ENCODE measurements at places on chromosomes 11 and 22.

DNA sequence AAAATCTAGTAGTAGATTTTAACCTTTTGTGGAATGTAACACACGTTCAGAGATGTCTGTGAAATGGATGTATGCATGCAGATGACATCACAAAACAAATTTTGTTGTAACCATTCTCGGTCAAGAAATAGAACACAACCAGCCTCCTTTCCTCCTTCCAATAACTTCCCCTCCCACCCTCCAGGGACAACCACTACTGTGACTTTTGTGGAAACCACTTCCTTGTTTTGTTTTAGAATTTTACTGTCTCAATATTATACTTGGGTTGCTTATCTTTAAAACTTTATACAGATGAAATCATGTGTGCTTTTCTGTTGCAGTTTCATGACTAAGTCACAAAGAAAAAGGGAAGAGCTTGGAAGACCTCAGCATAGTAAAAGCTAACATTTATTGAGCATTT is 189.4 kb upstream of the NCAM1 start:
- DNase-seq = no peak

GRCh38 chr11:101008961-101009689 is 120.5 kb downstream of the PGR start:
- DNase-seq = no peak

DNA sequence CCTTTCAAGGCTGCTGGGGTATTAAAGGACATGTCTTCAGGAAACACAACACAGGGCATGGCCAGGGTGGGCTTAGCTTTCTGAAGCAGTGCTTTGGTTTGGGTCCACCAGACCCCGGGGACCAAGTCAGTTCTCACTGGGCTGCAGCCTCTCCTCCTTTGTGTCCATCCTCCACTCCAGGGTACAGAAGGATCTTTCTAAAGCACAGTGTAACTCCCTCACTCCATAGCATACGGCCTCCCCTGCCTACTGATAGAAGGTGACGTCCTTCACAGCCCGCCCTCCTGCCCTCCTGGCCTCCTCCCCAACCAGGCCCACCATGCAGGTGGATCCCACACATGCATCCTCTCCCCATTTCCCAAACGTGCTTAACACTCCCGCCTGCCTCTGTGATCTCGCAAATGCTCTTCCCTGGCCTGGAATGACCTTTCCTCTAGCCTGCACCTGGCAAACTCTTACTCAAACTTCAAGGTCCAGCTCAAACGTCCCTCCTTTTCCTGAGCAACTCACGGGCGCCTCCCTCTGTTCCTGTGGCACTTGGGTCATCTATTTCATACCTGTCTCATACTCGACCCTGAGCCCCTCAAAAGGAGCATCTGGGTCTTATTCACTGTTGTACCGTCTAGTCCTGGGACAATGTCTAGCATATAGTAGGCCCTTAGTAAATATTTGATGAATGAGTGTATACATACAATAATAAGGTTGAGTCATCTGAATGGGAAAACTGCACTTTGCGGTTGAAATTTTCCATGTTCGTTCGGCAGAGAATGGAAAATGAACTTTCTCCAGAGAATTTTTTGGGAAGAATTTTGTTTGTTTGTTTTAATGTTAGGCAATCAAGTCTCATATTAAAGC is 187.7 kb downstream of the EFCAB6 start:
- no peak for DNase-seq

DNA sequence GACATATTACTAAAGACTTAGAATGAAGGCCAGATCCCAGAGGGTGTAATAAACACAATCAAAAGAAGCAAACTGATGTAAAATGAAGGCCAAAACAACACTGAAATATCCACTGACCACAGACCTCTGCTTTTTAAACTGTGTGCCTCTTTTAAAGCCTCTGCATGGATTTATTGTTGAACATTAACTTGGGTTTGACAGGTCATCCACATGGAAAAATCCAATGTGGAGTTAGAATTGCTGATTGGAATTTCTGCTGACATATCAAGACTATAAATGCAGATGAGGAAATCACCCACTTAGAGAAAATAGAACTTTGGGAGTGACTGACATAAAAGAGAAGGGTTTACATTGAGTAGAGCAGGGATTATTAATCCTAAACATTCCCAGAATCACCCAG is 853.9 kb upstream of the RAG2 start:
- DNase-seq = no peak

GRCh38 chr11:22787551-22788162 is 41.9 kb downstream of the SVIP start:
- no peak for DNase-seq

DNA sequence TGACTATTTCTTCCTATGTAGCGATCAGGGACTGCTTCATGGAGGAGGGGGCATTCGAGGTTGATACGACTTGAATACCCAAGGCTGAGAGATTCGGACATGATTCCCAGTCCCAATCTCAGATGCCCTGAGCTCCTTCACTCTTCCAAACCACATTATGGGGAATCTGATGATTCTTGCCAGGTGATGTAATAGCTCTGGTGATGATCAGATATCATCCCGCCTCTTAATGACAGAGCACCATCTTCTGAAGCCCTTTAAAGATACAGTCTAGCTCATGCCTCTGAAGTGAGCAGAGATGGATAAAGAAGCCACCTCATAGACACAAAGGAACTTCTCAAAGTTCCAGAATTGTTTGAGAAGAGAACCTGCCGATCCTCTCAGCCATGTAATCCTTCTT is 8.9 kb upstream of the CLMP start:
- no peak for DNase-seq

GRCh38 chr11:72283947-72284346 is 40.0 kb upstream of the PHOX2A start:
- no peak for DNase-seq

DNA sequence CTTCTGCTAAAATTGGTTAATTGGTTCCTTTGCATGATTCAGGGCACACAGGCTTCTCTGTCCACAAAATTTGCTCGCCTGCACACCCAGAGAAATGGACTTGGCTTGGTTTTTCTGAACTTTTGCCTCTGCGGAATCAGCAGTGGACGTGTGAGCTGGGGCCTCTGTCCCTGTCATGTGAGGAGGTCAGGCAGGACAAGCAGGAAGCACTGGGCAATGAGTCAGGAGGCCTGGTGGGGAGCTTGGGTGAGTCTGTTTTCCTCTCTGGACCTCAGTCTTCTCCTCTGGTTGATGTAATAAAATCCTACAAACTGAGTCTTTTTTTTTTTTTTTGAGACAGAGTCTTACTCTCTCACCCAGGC is 10.4 kb upstream of the CELSR1 start:
- no peak for DNase-seq

- DNase-seq = no peak
Observed at GRCh38 chr11:121309688-121310087, 17.1 kb downstream of the SC5D start.

GRCh38 chr22:49953680-49954344 is 6.8 kb upstream of the PIM3 start:
- no peak for DNase-seq

- DNase-seq = no peak
Observed at GRCh38 chr22:39625569-39626537, 55.3 kb downstream of the CACNA1I start.

- no peak for DNase-seq
Observed at GRCh38 chr11:68315171-68315920, 3.0 kb downstream of the LRP5 start.

All from NK-92 treated with Interleukin-12 subunit alpha and Interleukin-12 subunit beta, amount 100 ng/mL, for 24 hours (cell line).